ENCODE measurements at places on chromosomes 12 and 14.

- no peak for DNase-seq
These were observed 104.2 kb downstream of the ADGRD1 start for GRCh38 chr12:131057722-131058515.

GRCh38 chr14:91005716-91006115 lies 54.7 kb downstream of the RPS6KA5 start:
- no peak for DNase-seq

- no peak for DNase-seq
These were observed 59.1 kb downstream of the TMEM132D start for GRCh38 chr12:129844662-129845220.

DNA sequence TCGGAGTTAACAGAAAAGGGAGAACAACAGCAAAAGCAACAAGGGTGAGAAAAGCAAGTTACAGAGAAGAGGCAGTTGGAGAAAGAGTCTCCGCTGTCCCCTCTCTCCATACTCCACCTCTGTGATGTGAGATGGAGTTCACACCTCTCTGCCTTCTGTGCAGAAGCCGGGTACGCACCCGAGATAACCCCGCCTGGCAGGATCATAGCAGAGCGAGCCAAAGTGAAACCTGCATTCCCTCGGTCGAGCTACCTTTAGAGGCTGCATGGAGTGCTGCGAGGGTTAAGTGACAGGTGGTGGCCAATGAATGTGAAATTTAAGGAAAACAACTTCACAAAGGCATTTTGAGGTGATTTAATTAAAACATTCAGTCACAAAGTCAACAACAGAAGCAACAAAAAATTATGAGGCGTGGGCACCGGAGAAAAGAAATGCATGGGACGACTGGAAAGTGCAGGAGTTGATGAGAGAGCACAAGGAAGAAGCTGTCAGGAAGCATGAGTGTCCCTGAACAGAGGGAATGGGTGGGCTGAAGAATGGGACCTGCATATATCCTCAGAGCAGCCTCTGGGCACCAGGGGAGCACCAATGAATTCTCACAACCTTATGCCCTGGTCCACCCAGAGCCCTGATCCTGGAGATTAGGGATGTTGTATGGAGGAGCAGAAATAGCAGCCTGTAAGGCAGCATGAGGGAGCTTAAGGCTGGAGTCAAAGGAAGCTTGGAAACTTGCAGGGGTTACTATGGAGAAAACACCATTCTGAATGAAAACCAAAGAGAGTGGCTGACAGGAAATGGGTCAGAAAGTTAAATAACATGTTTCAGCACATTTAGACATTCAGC lies 208.3 kb downstream of the EMP1 start:
- no peak for DNase-seq

- no peak for DNase-seq
These were observed 40.0 kb upstream of the CAPRIN2 start for GRCh38 chr12:30794591-30795409.

DNA sequence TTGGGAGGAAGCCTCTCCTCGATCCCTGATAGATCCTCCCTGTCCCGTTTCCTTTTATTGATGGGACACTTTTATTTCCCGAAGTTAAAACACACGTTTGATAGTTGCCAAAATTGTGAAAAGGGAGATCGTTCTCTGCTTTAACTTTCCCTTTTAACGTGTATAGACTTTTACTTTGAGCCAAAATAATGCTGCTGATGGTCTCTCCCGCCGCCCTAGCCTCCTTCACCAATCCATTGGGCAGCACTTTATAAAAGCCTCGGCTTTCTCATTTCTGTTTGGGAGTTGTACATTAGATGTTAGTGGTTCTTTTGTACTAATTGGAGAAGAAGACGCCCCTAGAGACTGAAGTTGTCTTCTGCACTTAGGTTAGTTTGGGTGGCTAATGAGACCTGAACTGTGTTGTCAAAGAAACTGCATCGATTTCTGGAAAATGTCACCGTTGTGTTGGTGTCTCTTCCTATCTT lies 1.4 kb downstream of the TMTC2 start:
- DNase-seq = no peak

DNA sequence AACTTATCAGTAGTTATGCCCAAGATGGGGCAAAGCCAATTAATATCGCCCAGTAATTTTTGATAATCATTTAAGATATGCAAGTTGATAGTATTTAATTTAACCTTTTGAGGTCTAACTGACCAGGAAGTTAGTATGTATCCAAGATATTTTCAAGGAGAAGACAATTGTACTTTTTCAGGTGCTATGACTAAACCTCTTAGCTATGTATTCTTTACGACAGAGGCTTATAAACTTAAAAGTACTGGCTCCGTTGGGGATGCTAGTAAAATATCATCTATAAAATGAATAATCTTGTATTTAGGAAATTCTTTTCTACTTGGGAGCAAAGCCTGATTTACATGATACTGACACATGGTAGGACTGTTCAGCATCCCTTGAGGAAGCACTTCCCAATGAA lies 40.3 kb downstream of the TMTC3 start:
- no peak for DNase-seq

- DNase-seq = no peak
These were observed 215.9 kb upstream of the BMP4 start for GRCh38 chr14:54172562-54172961.

DNA sequence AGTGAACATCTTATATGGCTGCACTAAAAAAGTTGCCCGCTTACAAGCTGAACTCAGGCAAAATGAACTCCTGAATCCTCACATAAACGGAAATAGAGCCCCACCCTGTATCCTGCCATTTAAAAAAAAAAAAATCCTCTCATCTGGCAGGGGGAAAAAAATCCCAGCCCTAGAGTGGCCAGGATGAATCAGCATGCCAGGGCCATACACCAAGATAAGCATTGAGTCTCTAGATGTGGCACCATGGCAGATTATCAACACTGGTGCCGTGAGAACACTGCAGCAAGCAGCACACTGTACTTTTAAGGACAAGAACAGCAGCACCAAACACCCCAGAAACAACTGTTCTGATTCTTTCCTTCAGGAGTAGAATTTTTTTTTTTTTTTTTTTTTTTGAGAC lies 65.5 kb downstream of the RASSF3 start:
- no peak for DNase-seq

- DNase-seq = no peak
These were observed 53.9 kb downstream of the NTN4 start for GRCh38 chr12:95736631-95737030.

DNA sequence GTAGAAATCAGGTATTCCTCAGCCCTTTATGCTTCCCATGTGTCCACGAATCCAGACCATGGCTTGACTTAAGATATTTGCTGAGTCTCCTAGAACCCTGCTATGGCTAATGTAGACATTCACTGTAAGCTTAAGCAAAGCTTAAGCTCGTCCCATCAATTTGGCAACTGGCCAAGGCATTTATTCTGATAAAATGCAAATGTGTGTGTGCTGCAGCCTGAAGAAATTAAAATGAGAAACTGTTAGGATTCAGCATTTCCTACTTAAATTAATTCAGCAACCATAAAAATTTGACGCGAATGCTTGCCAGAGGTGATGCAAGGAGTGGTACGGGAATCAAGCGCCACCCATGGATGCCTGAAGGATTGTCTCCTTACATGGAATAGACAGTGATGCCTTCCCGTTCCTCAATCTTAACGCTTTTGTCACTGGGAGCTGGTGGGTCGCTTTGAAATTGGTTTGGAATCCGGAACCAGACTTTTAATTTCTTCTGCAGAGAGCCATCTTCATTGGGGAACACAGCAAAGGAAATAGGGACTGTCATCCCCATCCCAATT lies 13.2 kb downstream of the HEBP1 start:
- no peak for DNase-seq

DNA sequence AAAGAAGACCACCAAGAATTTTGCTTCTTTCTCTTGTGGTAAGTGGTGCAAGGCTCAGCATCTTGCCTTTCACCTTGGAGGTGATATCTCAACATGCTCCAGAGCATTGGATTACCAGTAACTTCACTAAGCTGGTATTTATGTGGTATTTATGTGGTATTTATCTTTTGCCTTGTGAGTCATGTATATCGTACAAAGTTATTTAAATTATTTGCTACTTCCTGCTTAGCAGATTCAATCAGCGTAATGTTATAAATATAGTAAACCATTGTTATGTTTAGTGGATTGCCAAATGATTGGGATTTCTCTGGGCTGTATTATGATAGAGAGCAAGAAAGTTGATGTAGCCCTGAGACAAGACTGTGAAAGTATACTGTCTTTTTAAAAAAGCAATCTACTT lies 366.4 kb downstream of the IPO8 start:
- DNase-seq = no peak

DNA sequence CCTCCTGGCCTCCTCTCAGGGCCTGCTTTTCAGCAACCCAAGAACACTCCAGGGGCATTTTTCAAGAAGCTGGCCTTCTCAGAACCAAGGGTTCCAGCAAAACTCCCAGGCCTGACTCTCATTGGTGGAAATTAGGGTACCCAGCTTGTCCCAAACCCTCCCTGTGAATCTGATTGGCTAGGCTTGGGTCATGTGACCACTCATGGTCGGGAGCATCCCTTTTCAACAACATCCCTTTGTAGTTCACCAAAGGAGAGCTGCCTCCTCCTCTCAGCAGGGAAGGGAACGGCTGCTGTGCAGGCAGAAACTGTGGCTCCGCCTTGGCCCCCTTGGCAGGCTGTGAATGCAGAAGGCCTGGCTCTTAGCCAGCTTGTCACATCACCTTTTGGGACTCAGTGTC lies 94.5 kb downstream of the AACS start:
- no peak for DNase-seq

- no peak for DNase-seq
These were observed 17.6 kb downstream of the CCDC88C start for GRCh38 chr14:91399868-91400640.

DNA sequence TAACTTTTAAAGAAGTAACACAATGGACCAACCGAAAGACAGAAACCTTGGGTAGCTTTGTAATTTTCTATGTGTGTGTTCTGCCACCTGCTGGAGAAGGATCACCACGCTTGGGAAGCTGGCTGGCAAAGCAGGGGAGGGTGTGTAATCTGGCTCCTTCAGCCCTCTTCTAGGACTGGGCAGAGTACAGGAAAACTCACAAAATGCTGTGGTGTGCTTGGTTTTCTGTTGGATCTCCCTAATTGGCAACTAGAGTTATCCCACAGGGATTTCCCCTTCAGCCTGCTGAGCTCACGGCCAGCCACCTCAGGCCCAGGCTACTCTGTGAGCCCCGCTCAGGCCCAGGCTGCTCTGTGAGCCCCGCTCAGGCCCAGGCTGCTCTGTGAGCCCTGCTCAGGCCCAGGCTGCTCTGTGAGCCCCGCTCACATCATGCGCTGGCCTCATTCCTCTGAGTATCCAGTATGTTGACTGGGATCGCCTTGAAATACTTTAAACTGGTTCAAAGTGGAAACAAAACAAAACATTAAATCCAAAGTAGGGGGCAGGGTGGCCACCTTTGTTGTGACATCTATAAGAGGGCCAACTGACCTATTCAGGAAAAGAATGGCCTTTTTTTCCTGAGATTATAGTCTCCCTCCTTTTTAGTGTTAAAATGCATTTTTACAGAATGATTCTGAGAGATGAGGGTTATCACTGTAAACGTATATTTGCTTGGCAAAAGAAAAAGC lies 52.0 kb upstream of the RNU6-8 start:
- peak; percentile 38 for DNase-seq

- DNase-seq = no peak
These were observed 87.1 kb upstream of the CLMN start for GRCh38 chr14:95406756-95407277.

DNA sequence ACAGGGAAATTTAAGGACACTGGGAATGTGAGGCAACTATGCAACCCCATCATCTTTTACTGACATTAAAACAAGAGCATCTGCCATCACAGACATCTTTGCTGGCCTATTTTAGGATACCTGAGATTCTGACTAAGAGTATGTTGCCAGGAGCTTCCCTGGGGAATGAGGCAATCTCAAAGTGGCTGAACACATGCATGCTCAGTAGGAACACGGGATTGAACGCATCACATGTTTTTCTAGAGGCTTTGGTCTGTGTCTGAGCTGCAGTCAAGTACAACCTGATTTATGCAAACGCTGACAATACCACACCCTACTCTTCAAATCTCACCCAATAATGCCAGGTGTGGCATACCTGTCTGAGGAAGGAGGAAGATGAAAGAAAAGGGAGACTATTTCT lies 416.5 kb downstream of the NELL2 start:
- no peak for DNase-seq

DNA sequence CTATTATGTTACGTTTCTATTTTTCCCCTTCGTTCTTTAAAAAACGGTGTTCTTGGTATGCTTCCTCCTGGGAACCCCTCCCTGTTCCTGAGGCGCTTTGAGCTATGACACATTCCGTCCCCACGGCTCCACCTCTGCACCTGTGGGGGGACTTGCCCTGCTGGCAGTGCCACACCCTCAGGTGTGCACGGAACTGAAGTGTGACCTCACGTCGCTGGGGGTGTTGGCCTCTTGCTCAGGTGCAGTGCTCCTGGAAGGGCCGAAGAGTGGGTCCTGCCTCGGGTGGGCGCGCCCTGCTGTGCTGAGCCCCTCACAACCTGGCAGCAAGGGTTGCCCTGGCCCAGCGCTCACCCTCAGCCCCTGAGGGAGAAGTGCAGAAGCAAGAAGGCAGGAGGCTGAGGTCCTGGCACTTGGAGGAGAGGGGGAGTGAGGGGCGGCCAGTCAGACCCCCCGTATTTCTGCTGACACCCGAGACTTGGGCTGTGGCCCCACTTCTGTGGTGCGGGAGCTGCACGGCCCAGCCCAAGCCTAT lies 4.9 kb downstream of the AMN start:
- DNase-seq = no peak

DNA sequence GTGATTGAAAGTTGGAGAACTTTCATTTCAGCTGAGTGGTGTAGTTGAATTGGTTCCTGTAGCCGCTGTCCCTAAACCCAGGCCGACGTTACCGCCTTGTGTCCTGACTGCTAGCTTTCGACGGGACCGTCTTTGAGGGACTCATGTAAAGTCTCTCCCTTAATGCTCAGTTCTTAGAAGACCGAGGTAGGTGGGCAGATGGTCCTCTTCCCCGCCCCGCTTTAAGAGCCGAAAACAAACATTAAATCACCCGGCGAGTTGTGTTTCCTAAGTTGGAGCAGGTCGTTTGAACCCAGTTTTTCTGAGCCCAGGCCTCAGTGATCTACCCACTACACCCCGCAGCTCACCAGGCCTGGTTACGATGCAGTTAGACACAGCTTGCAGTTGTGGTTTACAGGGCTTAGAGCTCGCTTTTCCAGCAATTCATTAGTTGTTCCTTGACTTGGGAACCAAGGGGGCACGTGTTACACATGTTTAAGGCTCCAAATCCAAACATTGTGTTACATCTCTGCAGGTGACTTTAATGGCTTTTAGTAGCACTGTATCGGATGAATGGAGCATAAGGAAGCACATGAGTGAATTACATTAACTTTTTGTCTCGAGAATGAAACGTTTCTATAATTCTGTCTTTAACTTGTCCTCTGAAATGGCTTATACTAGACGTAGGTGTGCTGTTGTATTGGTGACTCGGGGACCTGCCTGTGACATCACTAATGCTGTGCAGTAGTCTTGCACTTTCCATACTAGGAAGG lies 790 bp downstream of the NEDD1 start:
- DNase-seq = no peak

GRCh38 chr12:68122236-68122920 lies 37.2 kb downstream of the IFNG start:
- no peak for DNase-seq

Data from AG04450 (cell line).